ENCODE measurements at places on chromosomes 16 and 17.

GRCh38 chr16:8127070-8127469 lies 463.2 kb downstream of the TMEM114 start:
- DNase-seq: no peak

- DNase-seq: no peak
These were observed 30.2 kb downstream of the PLCD3 start for GRCh38 chr17:45101883-45102811.

- no peak for DNase-seq
These were observed 4.8 kb upstream of the ANKRD11 start for GRCh38 chr16:89495121-89495520.

DNA sequence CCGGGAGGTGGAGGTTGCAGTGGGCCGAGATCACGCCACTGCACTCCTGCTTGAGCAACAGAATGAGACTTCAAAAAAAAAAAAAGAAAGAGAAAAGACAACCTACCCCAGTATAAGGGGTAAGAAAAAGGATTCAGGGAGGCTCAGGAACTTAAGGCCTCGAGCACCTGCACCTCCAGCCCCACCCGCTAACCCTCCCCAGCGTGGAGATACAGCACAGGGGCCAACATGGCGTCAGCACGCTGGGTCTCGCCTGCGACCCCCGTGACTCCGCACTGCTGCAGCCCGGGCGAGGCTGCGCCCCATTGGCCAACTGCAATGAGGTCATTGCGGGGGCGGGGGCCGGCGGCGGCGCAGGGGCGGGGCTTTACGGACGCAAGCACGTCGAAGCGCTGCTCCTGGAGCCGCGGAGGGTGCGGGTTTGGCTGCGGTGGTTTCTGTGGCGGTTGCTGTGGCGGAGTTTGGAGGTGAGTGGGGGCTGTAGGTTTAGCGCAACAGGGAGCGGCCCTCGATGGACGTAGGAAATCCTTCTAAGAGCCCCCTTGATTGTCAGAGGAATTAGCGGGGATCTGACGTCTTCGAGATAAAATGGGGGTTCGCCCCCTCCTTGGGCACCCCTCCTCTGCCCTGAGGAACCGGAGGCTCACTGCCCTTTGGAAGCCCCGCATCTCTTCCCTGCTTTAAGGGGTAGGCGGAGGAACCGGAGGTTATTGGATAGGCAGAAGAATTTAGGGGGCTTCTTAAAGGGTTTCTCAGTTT lies at the start of gene ATP6V0A1:
Gene ATP6V0A1 (plus strand): TSS at position 382 of the 759 bp plus-strand sequence. CDS start 2,017 bp downstream, outside the sequence.
- DNase-seq: peak; percentile 93

GRCh38 chr16:57289391-57290257 lies 5.2 kb upstream of the PLLP start:
- no peak for DNase-seq

- no peak for DNase-seq
These were observed 21.7 kb upstream of the ABCC11 start for GRCh38 chr16:48269011-48269410.

- no peak for DNase-seq
These were observed 69.4 kb downstream of the MRC2 start for GRCh38 chr17:62696726-62697490.

- no peak for DNase-seq
These were observed 12.0 kb downstream of the CREBBP start for GRCh38 chr16:3868556-3868955.

- no peak for DNase-seq
These were observed 29.3 kb downstream of the WSCD1 start for GRCh38 chr17:6099492-6099891.

DNA sequence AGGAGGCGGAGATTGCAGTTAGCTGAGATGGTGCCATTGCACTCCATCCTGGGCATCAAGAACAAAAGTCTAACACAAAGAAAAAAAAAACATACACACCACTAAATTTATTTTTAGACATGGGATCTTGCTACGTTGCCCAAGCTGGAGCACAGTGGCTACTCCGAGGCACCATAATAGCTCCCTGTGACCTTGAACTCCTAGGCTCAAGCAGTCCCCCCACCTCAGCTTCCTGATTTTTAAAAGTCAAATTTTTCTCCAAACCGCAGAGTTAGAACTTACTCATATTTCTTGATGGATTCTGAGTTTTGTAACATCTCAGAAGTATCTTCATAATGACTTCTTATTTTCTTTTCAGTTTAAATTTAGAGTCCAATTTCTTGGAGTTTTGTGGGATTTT lies 3.4 kb downstream of the CMTM4 start:
- DNase-seq: no peak

DNA sequence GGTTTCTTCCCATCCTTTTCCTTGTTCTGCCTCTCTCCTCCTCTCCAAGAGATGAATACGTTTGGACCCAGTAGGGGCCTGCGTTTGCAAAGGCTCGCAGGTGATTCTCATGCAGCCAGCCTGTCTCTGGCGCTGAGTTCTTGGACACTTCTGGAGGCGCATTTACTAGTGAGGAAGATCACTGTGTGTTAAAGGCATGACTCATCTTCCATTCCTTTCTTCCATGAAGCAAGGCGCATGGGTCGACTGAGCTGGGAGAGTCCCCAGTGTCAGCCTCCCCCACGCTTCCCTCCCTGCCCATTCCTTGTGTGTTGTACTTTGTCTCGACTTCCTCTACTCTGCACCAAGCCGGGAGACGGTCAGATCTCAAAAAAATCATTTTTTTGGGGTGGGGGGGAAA lies 159.9 kb upstream of the EEF2KMT start:
- DNase-seq: no peak

GRCh38 chr17:40937384-40937819 lies at the start of gene KRT23:
Gene KRT23 (minus strand): TSS chr17:40937646. CDS start chr17:40936603, 1,043 bp downstream.
- DNase-seq: no peak

DNA sequence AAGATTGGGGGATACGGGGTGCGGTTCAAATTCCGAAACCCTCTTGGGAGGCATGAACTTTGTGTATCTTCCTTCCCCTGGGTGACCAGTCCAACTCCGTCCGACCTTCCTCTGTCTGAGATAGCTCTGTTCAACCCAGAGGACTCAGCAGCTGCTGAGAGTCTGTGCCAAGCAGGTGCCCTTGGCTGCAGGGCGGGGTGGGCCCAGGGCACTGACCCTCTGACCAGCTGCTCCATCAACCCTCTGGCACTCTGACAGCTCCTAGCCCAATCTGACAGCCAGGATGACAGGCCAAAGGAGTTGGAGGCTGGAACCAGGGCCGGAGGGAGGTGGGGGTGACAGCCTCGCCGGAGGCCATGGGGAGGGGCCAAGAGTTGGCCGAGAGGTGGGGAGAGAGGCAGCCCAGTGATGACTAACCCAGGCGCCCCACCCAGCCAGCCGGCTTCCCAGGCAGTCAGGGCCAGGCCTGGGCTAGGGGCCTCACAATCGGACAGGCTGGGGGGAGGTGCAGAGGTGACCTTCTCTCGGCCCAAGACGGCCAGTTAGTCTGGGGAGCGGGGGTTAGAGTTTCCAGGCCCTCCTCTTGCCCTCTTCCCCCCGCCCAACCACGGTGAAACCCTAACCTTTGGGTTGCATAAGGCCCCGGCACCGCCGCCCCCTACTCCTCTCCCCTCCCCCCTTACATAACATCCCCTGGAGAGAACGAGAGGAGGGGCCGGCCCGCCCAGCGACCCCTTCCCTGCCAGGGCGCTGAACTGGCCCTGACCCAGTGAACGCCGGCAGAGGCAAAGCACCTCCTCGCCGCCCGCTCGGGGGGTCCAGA lies 5.0 kb upstream of the TLCD2 start:
- DNase-seq: no peak

DNA sequence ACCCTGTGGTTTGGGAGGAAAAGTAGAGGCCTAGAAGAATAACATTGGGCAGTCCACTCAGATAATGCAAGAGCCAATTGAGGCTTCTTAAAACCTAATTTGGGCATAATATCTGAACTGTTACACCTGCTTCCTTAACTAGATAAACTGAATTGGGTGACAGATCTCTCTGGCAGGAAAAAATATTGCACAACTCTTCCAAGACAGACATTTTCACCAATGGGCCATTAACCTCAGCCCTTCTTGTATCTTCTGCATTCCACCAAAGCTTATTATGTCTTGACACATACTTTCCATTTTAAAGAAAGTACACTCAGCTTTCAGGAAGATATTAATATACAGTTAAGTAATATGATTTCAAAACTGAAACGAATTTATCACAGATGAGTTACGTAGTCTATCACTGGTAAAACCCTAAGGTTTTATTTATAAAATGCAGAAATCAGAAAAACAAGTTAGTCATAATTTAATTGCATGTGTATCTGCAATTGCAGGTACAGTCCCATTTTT lies 79.9 kb upstream of the MON1B start:
- DNase-seq: no peak

- DNase-seq: peak; percentile 12
These were observed 194.6 kb upstream of the DYNLRB2 start for GRCh38 chr16:80346111-80346632.

GRCh38 chr16:87548046-87548445 lies 54.3 kb upstream of the JPH3 start:
- DNase-seq: no peak

GRCh38 chr16:19524356-19524615 lies 544 bp downstream of the CCP110 start:
- peak; percentile 28 for DNase-seq

- peak; percentile 75 for DNase-seq
These were observed 7.1 kb downstream of the HAS3 start for GRCh38 chr16:69112285-69113129.

DNA sequence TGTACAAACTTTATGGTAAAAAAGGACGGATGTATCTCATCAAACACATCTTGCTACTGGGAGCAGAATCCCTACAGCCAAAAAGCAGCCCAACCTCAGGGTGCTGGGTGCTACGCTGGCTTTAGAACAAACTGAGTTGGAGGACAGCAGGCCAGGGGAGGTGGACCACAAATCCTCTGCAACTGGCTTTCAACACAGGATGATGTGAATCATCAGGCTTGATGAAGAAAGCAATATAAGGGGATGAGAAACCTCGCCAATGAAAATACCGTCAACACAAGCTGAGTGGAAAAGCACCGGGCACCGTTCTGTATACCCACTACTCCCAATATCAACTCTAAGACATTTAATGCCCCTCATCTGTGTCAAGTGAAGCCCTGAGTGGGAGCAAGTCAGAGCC lies 14.3 kb downstream of the HBQ1 start:
- DNase-seq: no peak

DNA sequence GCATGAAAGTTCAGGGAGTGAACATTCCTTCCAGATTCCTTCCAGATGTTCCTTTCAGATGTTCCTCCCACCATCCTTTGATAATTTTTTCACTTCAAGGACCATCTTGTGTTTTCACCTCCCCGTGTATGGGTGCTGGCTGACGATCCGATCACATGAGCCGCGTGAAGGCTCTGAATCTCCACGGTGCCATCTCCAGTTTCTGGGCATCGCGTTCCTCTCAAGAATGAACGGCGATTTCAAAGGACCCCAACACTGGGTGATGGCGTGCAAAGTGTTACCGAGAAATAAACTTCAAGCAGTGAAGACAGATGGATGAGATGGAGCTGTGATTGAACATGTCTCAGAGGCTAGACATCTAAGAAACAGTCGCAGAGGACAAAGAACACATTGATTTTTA lies 245.3 kb downstream of the GSG1L start:
- no peak for DNase-seq

- DNase-seq: peak; percentile 79
These were observed 12.1 kb downstream of the TTLL6 start for GRCh38 chr17:48804936-48805411.

DNA sequence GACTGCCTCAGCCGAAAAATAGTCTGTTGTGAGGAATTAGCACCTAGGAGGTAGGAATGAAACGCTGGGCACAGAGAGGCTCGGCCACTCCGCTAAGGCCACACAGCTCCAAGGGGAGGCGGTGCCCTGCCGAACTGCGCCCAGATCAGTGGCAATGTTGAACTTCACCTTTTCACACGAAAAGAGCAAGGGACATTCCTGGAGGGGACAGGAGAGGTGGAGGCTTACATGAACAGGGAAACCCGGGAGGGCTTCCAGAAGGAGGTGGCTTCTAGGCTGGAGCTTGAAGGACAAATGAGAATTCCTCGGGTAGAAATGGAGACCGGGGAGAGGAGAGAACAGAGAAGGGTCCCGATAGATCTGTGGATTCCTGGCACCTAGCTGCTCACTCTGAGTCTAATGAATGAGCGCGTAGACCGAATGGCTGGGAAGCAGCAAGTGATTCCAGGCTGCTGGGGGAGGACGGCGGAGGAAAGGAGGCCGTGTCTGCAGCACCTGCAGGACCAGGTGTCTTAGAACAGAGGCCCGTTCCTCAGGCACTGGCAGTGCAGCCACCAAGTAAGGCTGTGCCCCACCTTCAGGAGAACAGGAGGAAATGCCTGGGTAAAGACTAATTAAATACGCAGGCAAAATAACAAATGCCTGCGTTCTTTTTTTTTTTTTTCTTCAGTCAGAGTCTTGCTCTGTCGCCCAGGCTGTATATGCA lies 722 bp upstream of the SLC38A10 start:
- DNase-seq: peak; percentile 85

DNA sequence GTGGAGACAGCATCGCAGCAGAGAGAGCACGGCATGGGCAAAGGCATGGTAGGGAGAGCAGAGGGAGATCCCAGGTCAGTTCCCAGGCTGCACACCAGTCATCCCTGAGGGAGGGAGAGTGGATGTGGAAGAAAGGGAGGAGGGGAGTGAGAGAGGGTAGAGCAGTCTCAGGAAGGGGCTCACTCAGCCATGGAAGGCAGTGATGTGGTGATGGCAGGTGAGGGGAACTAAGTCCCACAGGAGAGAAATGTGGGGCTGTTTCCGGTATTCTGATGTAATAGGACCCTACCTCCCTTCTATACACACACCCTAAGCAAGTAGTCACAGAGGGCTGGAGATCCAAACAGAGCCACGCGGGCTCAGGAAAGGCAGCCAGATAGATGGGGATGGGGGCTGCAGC lies 500.3 kb upstream of the CDH11 start:
- no peak for DNase-seq

DNA sequence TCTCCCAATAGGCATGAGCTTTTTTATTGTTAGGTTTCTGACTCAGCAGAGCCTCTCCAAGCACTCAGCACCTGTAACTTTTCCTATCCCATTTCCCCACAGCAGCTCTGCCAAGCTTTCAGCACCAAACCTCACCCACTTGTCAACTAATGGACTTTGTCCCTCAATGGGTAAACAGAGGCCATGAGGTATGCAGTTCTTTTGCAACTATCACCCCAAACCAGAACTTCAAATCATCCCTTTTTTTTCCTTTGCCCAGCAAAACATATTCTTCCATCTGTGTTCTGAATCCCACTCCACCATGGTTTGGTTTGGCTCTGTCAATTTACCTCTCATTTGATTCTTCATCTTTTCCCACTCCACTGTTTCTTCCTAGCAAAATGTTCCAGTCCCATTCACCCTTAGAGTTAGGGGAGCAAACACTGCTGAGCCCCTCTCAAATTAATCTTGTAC lies 58.1 kb downstream of the TOX3 start:
- DNase-seq: no peak
